ENCODE measurements at places on chromosomes 4 and X. TPM values are rescaled to one million over a fixed set of nuclear protein-coding genes. Genes with fewer than 3 reads are reported as not detected.
A peak's percentile ranks its signal among the peaks of the same experiment; 100 is the strongest.

Gene MAPK10
- 10.3 TPM for total RNA-seq

DNA sequence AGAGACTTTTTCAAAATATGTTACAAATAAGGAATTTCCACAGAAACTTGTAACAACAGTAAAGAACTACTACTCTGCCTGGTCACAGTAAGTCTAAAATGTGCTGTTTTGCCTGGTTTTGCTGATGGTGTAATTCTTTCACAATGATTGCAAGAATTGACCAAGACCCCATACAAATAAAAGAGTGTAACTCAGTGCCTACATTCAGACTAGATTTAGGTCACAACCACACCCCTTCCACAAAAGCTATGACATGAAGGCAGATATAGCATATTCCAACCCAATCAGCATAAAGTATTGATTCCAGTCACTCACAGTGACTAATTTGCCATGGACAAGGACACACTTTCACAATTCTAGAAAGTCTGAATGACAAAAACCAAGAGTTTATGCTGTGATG, 53.7 kb upstream of the TMPRSS11F start:
- DNase-seq, result no peak

DNA sequence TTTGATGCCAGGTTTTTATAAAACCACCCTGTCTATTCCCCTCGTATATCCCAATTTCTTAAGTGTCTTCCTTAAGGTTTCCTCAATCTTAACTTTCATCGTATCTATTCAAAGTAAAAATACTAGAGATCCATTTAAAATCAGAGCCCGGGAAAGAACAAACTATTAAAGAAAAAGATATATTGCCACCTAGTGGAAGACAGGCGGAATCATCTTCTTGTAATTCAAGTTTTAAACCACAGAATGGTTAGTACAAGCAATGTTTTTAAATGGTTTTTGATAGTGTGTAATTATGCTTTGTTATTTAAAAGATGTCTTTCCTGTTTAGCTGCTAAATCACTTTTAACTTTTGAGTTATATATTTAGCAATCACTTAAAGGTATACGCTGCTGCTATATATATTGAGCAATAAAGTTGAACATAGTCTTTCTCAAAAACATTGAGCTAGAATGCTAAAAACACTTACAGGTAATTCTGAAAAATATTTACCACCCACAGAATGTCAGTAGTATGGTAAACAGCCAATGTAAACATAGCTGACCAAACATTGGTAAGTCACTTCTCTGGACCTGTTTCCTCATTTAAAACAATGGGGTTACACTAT, 18.2 kb downstream of the PRDM8 start:
- peak; percentile 52 for DNase-seq

GRCh38 chr4:146485968-146486367, 35.8 kb downstream of the SLC10A7 start:
- DNase-seq, result no peak

DNA sequence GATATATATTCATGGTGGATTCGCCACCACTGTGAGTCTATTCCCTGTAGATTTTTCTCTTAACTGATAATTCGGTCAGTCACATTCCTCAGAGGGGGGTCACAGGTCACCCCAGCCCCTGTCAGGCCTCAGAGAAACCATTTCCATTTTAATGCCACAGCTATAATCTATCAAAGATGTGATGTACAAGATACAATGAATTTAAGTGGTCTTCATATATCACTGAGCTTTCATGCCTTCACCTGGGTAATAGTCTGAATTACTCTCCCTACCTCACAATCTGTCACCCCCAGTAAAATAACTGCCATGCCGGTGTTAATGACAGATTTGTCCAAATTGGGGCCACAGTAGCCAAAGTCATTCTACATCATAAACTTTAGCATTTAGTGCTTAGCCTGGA, 64.7 kb downstream of the NKX6-1 start:
- no peak for DNase-seq

- no peak for DNase-seq
Measured at GRCh38 chr4:66687459-66687858, 857.8 kb downstream of the CENPC start.

DNA sequence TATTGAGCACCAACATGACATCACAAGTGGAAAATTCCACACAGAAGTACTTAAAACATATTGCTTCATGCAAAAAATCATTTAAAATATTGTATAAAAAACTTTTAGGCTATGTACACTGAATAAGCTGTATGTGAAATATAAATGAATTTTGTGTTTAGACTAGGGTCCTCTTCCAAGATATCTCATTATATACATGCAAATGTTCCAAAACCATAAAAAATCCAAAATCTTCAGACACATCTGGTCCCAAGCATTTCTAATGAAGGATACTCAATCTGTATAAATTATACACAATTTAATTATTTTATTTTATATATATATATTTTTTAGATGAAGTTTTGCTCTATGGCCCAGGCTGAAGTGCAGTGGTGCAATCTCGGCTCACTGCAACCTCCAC, 10.1 kb upstream of the GSX2 start:
- DNase-seq, result no peak

DNA sequence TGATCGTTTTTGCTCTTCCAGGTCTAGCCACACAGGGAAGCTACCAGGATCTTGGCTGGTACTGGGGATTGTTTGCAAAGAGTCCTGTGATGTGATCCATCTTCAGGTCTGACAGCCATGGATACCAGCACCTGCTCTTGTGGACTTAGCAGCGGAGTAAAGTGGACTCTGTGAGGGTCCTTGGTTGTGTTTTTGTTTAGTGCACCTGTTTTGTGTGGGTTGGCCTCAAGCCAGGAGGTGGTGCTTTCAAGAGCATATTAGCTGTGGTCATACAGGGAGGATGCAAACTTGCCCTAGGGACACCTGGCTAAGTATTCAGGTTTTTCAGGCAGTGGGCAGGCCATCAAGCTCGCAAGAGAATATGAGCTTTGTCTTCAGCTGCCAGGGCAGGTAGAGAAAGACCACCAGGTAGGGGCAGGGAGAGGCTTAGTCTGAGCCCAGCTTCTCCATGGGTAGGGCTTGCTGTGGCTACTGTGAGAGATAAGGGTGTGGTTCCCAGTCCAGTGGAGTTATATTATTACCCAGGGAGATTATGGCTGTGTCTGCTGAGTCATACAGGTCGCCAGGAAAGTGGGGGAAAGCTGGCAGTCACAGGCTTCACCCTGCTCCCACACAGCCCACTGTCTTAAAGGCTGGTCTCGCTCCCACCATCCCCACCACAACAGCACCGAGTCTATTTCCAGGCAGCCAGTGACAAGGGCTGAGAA, 293.7 kb downstream of the PCDH18 start:
- DNase-seq, result no peak

- DNase-seq, result peak; percentile 21
Measured at GRCh38 chr4:48538358-48538757, 48.3 kb downstream of the ZAR1 start.

GRCh38 chr4:83012200-83012686, 1.6 kb upstream of the LIN54 start:
- DNase-seq, result peak; percentile 41

- DNase-seq, result peak; percentile 4
Measured at GRCh38 chrX:15567886-15568616, 32.7 kb downstream of the ACE2 start.

GRCh38 chrX:150873616-150874015, 24.9 kb downstream of the CD99L2 start:
- DNase-seq, result no peak

DNA sequence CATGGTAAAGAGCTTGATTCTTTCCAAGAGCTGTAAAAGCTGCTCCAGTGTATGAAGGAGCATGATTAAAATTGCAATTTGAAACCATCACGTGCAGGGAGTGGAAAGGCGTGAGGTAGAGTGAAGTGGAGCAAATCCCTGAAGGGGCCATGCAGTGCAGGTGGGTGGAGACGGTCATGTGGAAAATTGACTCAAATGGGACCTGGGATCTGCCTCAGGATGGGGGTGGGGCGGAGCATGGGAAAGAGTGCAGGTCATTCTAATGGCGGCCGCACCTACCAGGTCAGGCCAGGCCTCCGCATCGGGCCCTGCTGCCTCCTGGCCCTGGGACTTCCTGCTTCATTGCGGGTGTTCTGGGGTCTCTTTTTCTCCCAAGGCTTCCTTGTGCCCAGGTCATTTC, 25.3 kb upstream of the TRIM60 start:
- DNase-seq, result no peak

DNA sequence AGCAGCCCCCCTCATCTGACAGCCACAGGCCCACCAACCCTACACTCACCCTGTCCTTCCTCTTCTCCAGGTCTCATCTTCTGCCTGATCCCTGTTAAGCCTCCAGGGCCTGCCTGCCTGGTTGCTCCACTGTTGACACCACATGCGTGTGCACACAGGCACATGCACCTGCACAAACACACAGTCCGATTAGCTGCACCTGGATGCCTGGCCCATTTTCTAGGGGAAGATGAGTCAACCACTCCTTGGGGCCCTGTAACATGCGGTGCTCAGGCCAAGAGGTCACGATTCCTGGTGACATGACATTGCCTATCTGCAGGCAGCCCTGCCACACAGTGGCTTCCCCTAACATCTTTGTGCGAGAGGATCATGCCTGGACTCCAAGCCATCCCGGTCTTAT, 498.4 kb downstream of the BCOR start:
- DNase-seq, result no peak

DNA sequence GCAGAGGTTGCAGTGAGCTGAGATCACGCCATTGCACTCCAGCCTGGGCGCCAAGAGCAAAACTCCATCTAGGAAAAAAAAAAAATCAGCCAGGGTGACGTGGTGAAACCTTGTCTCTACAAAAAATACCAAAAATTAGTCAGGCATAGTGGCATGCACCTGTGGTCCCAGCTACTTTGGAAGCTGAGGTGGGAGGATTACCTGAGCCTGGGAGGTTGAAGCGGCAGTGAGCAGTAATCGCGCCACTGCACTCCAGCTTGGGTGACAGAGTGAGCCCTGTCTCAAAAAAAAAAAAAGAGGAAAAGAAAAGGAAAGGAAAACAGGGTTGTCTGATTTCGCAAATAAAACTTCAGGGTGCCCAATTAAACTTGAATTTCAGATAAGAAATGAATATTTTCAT, 106.1 kb downstream of the RBM47 start:
- DNase-seq, result no peak

Gene PCDH10
- total RNA-seq, result 4.0 TPM

Gene SPANXC
- not detected for total RNA-seq

Gene HTN1
- not detected for total RNA-seq

GRCh38 chrX:44080083-44080482, 106.9 kb upstream of the NDP start:
- DNase-seq, result no peak

Gene DCHS2
- total RNA-seq, result 7.6 TPM

Gene SUPT20HL1
- total RNA-seq, result not detected

DNA sequence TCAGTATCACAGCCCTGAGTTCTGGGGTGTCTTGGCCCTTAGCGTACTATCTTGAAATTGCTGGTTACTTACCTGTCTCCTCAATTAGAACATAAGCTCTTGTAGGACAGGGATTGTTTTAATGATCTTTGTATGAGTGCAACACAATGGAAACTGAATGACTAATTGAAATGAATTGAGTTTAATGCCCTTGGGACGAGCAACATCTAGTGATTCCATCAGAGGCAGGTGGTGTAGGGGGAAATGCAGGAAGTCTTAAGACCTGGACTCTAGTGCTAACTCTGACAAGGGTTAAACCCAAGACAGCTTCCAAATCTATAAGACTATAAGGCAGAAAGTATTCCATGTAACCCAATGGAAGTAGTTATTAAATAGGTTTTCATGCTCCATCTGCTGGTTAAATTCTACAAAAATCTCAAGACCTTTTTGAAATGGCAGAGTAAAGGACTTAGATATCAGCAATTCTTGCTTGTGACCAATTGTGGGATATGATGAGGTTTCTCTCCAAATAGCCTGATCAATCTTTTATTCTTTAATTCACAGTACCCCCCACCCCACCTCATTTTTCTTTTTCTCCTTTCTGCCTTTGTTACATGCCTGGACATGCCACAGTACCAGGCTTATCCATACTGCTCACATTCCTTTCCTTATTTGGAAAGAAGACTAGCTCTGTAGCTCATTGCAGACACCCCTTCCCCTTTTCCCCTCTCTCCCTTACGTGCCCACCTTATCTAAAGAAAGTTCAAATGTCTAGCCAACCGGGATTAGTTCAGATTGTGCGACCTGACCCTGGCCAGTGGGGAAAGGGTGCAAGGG, 340.8 kb downstream of the PAPSS1 start:
- DNase-seq, result peak; percentile 6

DNA sequence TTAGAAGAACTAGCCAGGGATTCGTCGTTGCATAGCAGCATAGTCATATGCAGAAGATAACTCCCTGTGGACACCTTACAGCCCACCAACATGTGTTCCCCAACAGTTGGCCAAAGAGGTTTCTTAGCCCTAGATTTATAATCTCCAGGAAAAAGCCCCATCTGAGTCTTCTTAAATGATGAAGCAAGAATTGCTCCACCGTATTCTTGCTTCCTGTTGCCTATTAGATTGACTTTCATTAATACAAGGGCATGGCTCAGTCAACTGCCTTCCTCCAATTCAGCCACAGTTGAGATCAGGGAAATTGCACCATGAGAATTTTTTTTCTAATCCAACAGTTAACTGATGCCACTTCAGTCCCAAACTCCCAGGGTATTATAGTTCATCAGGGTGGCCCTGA, 5.2 kb upstream of the AFF2 start:
- DNase-seq, result no peak

Gene PGAM4
- 0.52 TPM for total RNA-seq

DNA sequence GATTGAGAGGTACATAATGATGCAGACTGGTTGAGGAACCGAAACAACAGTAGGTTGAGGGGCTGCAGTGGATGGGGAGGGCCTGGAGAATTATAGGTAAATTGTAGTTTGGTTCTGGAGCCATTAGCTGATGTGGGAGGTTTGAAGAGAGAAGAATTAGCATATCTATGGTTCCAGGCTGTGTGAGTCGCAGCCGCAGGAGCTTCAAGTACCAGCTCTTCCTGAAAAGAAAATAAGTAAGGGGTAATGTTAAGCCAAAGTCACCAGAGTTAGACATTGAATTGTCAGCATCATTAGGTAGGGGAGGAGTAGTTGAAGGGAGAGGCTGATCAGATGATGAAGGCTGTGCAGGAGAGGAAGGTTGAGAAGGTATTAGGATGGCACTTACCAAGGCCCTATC, 29.5 kb downstream of the PF4 start:
- peak; percentile 31 for DNase-seq

Gene ZDHHC15
- total RNA-seq, result 4.3 TPM

DNA sequence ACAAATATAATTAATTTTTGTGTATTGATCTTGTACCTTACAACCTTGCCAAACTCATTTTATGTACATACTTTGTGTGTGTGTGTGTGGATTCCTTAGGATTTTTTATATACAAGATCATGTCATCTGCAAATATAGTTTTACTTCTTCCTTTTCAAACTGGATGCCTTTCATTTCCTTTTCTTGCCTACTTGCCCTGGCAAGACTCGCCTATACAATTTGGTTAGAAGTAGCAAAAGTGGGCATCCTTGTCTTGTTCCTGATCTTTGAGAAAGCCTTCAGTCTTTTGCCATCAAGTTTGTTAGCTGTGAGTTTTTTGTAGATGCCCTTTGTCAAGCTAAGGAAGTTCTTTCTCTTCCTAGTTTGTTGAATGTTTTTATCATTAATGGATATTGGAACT, 30.5 kb downstream of the RUFY3 start:
- DNase-seq, result no peak

Gene CDX4
- 0.50 TPM for total RNA-seq

Gene MAGEA12
- 0.27 TPM for total RNA-seq

Gene GPR173
- total RNA-seq, result 7.7 TPM

Gene GPR82
- not detected for total RNA-seq

- DNase-seq, result no peak
Measured at GRCh38 chr4:76388160-76388908, 32.6 kb downstream of the CCDC158 start.
